ENCODE measurements at places on chromosomes 6 and 20.

DNA sequence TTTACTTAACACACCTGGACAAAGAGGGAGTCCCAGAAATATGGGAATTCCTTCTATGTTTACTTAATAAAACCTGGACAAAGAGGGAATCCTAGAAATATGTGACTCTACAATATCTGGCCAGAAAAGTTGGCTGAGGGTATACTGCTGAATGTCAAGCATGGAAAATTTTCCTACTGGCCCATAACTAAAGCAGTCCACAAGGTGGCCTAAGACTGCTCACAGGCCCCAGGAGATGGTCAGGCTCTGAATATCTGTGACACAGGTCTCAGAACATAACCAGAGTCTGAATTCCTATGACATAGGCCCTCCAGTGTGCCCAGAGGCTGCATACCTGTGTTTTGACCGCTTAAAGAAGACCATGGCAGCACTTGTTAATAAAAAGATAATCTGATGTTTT, 578.2 kb upstream of the NRSN1 start:
- peak; percentile 19 for DNase-seq

GRCh38 chr20:64158346-64159285, 5.6 kb upstream of the MYT1 start:
- DNase-seq, result no peak

DNA sequence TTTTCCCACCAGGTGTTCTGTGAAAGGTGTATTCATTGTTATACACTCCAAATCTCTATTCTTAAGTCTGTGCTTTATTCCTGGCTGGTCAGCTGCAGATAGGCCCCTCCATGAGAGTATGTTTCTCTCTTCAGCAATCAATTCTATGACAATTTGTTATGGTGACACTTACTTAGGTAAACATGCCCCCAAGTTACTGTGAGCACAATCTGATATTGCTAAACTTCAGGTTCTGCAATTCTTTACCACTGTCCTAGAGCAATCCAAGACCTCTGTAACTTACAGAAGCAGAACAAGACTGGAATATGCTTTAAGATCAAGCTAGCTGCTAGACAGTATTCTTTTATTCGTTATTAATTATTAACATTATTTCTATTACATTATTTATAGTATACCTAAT, 391.9 kb downstream of the FRK start:
- no peak for DNase-seq

- peak; percentile 67 for DNase-seq
Measured at GRCh38 chr6:128131566-128131965, 230.7 kb upstream of the THEMIS start.

- DNase-seq, result peak; percentile 26
Measured at GRCh38 chr6:55212156-55212555, 37.8 kb downstream of the HCRTR2 start.

GRCh38 chr6:146345598-146345997, 198.0 kb upstream of the RAB32 start:
- DNase-seq, result no peak

DNA sequence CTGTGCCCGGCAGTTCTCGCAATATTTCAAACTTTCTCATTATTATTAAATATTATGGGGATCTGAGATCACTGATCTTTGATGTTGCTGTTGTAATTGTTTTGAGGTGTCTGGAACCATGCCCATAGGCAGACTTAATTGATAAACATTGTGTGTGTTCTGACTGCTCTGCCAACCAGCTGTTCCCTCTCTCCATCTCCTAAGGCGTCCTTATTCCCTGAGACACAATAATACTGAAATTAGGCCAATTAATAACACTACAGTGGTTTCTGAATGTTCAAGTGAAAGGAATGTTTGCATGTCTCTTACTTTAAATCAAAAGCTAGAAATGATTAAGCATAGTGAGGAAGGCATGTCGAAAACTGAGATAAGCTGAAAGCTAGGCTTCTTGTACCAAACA, 7.6 kb downstream of the MAPK14 start:
- no peak for DNase-seq

DNA sequence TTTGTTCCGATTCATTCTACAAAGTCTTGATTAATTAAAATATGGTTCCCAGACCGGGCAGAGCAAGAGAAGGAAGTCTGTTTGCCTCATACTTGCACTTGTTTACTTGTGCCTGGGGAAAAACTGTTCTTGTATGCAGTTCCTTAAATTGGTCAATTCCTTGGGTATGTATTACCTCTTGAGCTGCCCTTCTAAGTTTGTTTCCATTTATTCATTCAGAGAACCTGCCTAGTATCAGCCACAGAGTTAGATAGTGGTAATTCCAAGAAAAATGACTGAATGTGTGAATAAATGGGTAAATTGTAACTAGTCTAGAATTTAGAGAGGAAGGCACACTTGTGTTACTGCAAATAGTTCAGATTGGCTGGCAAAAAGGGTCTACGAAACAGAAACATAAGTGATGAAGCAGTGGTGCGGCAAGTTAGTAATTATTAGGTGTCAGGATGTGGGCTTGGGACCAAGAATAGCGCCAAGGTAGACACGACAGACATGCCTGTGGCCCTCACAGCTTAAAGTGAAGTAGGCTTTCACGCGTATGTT, 525 bp upstream of the MAK start:
- no peak for DNase-seq

- DNase-seq, result no peak
Measured at GRCh38 chr6:150492941-150493340, 106.7 kb upstream of the PLEKHG1 start.

DNA sequence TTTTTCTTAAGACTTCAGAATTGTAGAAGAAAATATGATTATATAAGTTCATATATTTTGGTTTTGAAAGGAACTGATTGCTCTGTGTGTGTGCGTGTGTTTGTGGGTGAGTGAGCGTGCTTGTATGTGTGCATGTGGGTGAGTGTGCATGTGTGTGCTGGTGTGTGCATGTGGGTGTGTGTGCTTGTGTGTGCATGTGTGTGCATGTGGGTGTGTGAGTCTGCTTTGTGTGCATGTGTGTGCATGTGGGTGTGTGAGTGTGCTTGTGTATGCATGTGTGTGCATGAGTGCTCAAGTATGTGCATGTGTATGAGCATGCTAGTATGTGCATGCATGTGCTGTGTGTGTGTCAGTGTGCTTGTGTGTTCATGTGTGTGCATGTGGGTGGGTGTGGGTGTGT, 238.5 kb downstream of the CDC5L start:
- no peak for DNase-seq

- DNase-seq, result no peak
Measured at GRCh38 chr6:170346649-170347048, 40.1 kb downstream of the FAM120B start.

GRCh38 chr20:35908007-35908406, 46.3 kb downstream of the SCAND1 start:
- DNase-seq, result no peak

DNA sequence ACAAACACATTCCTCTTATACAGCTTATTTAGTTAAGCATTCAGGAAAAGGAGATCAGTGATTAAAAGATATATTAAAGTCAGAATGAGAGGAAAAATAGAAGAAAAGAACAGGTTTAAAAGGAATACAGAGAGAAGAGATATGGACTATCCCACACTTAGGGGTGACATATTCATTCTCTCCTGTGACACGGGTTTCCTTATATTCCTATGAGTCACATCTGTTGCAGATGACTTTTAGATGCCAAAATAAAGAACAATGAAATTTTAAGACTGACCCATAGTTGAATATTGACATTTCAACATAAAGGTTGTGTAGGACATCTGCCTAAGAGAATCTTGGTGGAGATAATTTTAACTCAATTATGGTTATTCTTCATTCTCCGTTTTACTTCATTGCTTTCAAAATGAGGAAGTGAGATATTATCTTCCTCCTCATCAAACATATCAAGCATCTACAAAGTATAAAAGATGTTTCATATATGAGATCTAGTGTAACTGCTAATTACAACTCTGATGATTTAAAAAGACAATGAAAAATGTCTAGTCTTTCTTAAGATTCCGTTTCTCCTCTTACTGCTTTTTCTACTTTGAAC, 1336.7 kb upstream of the CITED2 start:
- DNase-seq, result no peak

DNA sequence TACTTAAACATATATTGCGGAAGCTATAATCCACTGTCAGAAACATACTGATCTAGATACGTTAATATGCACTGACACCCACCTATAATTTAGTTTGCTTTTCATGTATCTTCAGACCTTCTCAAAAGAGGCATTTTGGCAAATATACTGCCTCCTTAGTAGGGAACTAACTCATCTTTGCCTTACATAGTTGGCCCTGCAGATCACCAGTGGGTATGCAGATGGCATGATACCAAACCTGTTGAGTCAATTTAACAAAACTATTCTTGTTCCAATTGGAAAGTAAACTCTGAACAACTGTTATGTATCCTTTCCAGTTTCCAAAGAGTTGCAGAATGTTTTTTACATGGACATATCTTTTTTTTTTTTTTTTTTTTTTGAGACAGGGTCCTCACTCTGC, 35.6 kb upstream of the TBC1D20 start:
- DNase-seq, result peak; percentile 17

- no peak for DNase-seq
Measured at GRCh38 chr20:48681201-48681872, 146.5 kb downstream of the PREX1 start.

Data from adipocyte (in vitro differentiated cells).